ENCODE measurements at places on chromosomes 13 and 19.

DNA sequence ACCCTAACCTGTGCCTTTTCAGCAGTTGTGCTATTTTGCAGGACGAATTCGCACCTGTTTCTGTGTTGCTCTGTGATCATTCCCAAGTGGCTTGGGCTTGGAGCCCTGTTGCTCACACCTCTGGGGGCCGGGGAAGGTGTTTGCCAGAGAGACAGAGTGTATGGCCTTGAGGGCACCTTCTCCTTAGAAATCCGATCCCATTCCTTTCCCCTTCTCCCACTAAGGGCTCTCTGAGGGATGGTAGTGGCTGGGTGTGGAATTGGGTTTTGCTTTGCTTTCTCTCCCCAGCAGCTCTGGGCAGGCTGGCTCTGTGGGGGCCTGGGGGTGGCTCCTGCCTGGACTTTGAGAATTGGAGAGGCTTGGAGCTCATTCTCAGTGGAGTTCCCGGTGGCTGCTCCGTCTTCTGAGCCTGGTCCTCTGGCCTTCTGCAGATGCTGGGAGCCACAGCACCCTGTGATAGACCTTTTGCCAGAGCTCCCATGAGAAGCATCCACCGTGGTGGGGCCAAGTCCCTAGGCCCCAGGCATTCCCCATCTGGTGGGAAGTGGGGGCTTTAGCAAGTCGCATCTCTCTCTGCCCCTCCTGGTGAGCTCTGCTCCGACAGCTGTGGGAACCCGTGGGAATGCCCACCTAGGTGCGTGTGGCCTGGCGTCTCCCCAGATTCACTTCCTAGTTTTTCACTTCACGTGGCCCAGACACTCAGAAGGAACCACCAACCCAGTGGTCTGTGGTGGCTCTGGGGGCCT lies 26.1 kb downstream of the ATP11A start:
- DNase-seq = no peak

- DNase-seq = no peak
Measured at GRCh38 chr13:47678201-47678968, 322.7 kb downstream of the SUCLA2 start.

DNA sequence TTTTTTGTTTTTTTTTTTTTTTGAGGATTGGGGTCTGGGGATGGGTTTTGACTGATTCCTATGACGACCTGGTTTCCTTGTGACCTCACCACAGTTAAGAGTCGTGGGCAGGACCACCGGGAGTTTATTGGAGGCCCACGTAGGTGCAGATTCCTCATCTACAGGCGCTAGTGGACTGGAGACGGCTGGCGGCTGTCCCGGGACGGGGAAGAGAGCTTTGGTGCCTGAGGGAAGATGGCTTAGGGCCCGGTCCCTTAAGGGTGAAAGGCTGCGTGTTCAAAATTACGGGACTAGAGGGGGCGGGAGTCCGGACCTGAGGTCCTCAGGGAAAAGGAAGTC lies 682 bp upstream of the TEAD2 start:
- DNase-seq = no peak

GRCh38 chr19:1235625-1236538 lies 1.9 kb downstream of the CBARP start:
- DNase-seq = no peak

DNA sequence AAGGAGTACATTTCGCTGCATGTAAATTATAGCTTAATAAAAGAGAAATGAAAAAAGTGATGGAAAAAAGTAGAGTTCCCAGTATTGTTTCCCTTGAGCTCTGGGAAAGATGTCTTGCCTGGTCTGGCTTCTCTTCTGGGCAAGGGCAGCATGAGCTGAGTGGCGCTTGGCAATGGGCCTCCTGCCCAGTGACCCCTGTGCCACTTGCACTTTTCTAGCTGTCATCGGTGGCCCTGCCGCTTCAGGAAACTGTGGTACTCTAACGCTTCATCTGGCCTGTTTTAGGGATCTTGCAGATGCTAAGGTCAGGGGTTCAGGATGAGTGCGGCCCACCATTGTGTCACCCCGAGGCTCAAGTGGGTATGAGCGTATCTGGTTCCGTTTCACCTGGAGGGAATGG lies 161.4 kb downstream of the MTUS2 start:
- no peak for DNase-seq
